Testis (tissue), 5 donors: ENCODE measurements at places on chromosomes 1 and 21. TPM values are rescaled to one million over a fixed set of nuclear protein-coding genes. Genes with fewer than 3 reads are reported as not detected.

NTMT2 gene
- 1.8 TPM for total RNA-seq

ERICH3 gene
- 19.5 TPM for total RNA-seq

DNA sequence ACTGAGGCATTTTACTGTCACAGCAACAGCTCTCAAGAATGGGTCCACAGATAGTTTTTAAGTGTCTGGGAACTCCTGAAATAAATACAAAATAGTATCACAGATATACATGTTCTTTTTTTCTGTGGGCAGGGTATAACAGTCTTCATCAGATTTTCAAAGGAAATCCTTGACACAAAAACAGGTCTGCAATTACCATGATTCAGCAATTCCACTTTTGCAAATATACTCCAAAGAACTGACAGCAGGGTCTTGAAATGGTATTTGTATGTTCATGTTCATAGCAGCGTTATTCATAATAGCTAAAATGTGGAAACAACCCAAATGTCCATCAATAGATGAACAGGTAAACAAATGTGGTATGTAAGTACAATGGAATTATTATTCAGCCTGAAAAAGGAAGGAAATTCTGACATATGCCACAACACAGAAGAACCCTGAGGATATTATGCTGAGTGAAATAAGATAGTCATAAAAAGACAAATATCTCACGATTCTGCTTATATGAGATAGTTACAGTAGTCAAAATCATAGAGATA lies 85.0 kb downstream of the EPS15 start:
- no peak overlapping the region for H3K4me3 ChIP-seq
- no peaks in the 10 kb centered on the region for H3K27me3 ChIP-seq
- no peaks in the 10 kb centered on the region for H3K4me1 ChIP-seq

GPR37L1 gene
- total RNA-seq: 0.56 TPM

- no peak overlapping the region for H3K4me3 ChIP-seq
- no peaks in the 10 kb centered on the region for H3K4me1 ChIP-seq
- no peaks in the 10 kb centered on the region for H3K36me3 ChIP-seq
- no peak for DNase-seq
Measured at GRCh38 chr1:215358356-215358755, 208.7 kb upstream of the KCTD3 start.

TNFRSF14 gene
- 45.1 TPM for total RNA-seq

GAS5 gene
- total RNA-seq: 158 TPM
